ENCODE measurements at places on chromosomes 11 and 22.

GRCh38 chr11:57977709-57978108, 46.0 kb upstream of the OR9Q1 start:
- DNase-seq, result no peak

GRCh38 chr11:78318321-78319114, 99.1 kb downstream of the GAB2 start:
- no peak for DNase-seq

- no peak for DNase-seq
These were observed 2.8 kb downstream of the SLC17A6 start for GRCh38 chr11:22340701-22341587.

- DNase-seq, result no peak
These were observed 16.9 kb upstream of the TMA7B start for GRCh38 chr22:39943337-39943736.

GRCh38 chr22:33438273-33438672, 380.1 kb upstream of the SYN3 start:
- DNase-seq, result no peak

DNA sequence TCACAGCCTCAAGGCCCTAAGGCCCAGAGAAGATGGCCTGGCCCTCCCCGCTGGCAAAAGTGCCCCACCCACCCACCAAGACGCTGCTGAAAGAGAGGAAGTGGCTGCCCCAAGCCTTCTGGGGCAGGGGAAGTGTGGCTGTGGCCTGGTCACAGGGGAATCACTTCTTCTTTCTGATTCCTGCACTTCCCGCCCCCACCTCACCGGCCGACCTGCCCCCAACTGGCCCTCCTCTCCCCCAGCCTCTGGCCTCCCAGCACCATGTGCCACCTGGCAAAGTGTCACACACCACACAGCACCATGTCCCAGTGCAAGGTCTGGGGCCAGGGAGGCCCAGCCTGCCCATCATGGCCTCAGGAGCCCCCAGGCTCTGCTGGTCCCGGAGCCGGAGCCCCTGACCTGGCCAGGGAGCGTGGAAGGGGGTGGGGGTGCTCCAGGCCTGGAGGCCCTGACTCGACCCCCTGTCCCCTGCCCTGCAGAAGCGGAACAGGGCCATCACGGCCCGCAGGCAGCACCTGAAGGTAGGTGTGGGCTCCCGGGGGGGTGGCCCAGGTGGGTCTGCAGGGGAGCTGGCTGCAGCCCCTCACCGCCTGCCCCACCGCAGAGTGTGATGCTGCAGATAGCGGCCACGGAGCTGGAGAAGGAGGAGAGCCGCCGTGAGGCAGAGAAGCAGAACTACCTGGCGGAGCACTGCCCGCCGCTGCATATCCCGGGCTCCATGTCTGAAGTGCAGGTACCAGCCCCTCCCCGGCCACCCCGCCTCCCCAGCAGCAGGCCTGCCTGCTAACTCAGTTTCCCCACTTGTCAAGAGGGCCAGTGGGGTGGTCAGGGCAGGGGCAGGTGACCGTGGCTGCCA, 1.4 kb downstream of the TNNI2 start:
- peak; percentile 74 for DNase-seq

DNA sequence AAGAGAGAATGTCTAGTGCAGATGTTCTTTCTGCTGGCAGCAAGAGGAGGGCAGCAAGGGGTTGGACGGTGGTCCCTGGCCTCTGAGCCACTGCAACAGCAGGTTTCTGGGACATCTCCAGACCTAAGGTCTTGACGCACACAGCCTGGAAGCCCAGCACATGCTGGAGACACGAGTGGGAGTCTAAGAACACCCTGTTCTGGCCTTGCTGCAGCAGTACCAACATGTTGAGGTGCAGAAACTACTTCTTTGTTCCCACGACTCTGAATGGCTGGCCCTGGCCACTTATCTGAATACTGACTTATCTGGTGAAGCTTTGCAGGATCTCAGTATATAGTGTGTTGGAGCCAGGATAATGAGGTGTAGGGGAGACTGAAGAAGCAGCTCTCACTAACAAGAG, 6.8 kb downstream of the MICAL2 start:
- DNase-seq, result no peak

- no peak for DNase-seq
These were observed 498.3 kb downstream of the CNTN5 start for GRCh38 chr11:99519095-99519494.

- DNase-seq, result no peak
These were observed 136.3 kb downstream of the PKNOX2 start for GRCh38 chr11:125300791-125301218.
